ENCODE measurements at places on chromosomes 4 and X. TPM values are rescaled to one million over a fixed set of nuclear protein-coding genes. Genes with fewer than 3 reads are reported as not detected.

The ACSL4 gene
- total RNA-seq = 189 TPM

The CXorf65 gene
- total RNA-seq = not detected

The ARMCX1 gene
- total RNA-seq = 32.0 TPM

The IGFBP7 gene
- total RNA-seq = 2,028 TPM

The NDP gene
- total RNA-seq = 1.4 TPM

The SLIT2 gene
- 34.0 TPM for total RNA-seq

The CXCL11 gene
- not detected for total RNA-seq

The SLC34A2 gene
- total RNA-seq = not detected

The BCORL1 gene
- total RNA-seq = 1.5 TPM

The GLRA3 gene
- total RNA-seq = not detected

The KLB gene
- total RNA-seq = not detected

The FUNDC2 gene
- total RNA-seq = 38.8 TPM

Data from smooth muscle cell of the umbilical artery (primary cell).